ENCODE measurements at places on chromosomes 4 and X. TPM values are rescaled to one million over a fixed set of nuclear protein-coding genes. Genes with fewer than 3 reads are reported as not detected.

DNA sequence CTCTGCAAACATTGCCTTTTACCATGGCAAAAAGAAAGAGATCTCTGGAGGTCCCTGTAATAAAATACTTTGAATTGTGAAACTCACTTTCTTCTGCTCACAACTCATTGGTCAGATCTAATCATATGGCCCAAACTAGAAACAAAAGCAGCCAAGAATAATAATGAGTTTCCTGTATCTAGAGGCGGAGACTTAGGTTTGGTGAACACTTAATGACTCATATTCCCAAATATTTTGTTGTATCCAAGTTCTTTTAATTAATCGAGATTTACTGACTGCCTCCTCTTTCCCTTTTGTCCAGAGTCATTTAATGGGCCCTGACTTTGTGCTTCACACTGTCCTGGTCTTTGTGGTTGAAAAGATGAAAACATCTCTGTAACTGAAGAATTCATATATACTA, 190.6 kb downstream of the CCSER1 start:
- DNase-seq: no peak

Gene CAPN6
- 0.23 TPM for total RNA-seq

Gene NDP
- not detected for total RNA-seq

DNA sequence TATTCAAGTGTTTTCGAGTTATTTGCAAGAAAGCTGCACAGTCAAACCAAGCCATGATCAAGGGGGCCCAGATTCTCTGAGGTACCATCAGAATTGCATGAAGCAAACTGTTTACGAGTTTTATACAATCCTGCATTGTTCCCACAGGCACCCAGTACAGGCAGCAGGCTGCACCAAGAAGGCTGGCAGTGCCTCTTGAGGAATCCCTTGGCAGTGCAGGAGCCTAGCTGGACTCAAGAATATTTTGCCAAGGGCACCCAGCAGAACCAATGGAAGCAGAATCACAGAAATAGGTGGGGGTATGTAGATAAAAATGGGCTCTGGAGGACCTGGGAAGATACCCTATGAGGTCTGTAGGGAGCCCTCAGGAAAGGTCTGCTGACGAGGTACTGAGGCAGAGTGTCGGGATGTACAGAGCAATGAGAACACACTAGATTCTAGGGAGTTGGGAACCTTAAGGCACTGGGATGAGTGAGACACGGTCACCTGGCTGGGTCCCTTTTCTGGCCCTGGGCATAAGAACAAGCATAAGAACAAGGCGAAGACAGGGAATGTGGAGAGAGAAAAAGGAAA, 2.5 kb upstream of the PLP1 start:
- no peak for DNase-seq

DNA sequence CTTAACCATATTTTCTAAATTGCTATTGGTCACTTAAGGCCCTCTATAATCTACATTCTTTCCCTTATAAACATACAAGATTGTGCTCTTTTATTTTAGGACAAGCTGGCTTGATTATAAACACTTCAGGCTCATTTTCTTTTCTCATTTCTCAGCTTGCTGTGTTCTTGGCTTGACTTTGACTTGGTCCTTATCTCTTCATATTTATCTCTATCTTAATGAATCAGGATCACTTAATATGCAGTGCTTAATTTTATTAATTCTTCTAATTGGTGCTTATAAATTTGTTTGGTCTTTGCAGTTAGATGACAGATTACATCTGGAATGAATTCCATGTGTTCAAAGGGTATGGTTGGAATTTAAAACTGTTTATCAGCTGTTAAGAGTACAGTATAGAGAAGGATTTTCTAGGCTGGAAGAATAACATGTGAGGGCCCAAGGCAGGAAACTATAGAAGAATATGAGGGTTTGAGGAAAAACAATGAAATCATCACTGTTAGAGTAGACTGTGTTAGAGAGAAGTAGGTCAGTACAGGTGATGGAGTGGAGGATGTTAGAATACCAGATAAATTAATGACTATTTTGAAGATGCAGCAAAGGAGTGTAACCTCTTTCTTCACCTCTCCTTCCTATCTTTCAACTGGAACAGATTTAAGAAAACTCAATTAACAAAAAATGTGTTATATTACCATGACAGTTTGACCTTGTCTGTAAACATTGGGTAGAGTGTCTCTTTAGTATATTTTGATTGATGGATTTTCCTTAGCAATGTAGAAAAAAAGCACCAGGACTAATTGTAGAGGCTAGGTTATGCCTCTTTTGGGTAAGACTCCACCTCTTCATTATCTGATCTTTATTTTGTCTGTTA, 169.6 kb downstream of the RAPGEF2 start:
- DNase-seq: no peak

GRCh38 chr4:288891-289290, 16.4 kb downstream of the ZNF732 start:
- DNase-seq: no peak

- DNase-seq: no peak
Observed at GRCh38 chr4:86939729-86940575, 5.1 kb downstream of the AFF1 start.

DNA sequence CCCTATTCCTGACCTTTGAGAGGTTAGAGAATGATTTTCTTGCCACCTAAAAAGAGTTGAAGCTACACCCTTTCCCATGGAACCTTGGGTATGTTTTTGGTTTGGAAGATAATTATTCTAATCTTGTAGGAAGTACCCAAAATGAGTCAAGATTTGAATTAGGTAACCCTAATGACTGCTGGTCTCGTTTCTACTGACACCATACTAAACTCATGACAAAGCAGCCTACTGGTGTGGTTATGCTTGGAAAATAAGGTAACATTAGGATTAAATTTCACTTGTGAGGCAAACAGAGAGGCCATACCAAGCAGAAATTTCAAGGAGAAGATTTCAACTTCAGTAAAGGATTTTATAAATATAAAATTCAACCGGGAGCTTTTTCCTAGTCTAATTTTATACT, 107.9 kb downstream of the FBXW7 start:
- DNase-seq: no peak

DNA sequence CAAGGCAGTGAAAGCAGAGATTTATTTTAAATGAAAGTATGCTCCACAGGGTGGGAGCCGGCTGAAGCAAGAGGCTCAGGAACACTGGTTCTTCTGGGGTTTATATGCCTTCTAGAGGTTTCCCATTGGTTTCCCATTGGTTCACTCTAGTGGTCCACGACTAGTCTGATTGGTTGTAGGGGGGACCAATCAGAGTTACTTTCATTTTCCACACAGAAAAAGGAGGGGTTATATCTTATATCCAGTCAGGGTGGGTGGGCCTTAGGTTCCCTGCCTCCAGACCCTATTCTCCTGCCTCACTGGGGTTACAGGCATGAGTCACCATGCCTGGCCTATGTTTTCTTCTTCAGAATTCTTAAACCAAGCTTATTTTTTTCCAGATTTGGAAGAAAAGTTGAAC, 101.6 kb downstream of the KLHL8 start:
- DNase-seq: no peak

Gene CT45A3
- total RNA-seq: not detected

Gene SLC10A6
- 0.25 TPM for total RNA-seq

- no peak for DNase-seq
Observed at GRCh38 chr4:23773884-23774636, 115.8 kb downstream of the PPARGC1A start.

DNA sequence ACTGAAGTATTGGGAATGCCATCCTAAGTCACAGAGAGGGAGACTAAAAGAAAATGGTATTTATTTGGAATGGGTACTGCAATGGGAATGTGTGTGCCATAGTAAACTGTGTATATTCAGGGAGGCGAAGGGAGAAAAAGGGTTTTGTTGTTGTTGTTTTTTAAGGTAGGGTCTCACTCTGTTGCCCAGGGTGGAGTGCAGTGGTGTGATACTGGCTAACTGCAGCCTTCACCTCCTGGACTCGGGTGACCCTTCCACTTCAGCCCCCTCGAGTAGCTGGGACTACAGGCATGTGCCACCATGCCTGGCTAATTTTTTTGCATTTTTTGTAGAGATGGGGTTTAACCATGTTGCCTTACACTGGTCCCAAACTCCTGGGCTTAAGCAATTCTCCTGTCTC, 4.3 kb upstream of the SLC10A3 start:
- DNase-seq: no peak

GRCh38 chr4:156778093-156778492, 193.5 kb downstream of the PDGFC start:
- DNase-seq: no peak

DNA sequence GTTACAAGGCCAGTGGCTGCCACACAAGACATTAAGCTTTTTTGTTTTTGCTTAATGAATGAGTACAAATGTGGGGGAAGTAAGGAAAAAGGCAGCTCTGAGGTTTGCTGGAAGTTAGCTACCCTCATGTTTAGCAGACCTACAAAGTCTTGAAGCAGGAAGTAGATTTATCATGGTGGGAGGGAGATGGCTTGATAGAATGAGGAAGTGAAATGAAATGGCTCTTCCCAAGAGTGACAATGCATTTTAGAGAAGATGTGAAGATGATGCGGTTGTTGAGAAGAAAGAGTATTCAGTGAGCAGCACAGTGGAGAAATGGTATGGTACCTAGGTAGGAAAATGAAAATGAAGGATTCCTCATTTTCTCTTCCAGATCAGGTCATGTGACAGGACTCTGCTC, 108.0 kb downstream of the SLIT2 start:
- DNase-seq: no peak

DNA sequence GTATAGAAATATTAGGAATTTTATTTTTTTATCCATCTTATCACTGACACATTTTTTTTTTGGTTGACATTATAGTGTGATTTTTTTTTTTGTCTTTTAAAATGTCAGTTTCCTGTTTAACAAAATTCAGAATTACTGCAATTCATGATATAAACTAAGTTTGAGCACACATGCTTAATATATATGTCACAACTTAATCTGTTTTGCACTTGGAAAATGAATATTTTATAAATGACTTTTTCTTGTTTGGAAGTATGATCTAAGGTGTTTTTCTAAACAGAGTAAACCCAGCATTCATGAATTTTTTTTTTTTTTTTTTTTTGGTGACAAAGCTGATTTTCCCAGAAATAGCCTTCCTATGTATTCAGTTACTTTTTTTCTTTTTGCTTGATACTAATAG, 2.4 kb downstream of the SMARCA5 start:
- DNase-seq: no peak
